ENCODE measurements at places on chromosomes 11 and 22.
A peak's percentile ranks its signal among the peaks of the same experiment; 100 is the strongest.

DNA sequence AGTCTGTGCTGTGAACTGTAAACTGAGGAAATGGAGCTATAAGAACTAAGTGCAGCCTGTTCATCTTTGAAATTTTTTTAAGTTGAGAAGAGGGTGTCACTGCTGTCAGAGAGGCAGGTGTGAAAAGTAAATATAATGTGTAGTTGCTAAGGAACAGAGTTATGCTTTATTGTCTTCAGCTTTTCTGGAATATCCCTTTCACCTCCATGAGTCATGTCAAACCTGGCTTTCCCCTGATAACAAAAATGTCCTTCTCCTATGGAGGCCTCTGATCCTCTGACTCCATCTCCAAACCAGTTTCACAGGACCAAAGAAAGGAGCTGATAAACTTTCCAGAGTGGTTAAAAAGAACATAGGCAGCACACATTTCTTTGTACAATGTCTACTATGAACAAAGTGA, 12.8 kb upstream of the MUC15 start:
- no peak for DNase-seq

DNA sequence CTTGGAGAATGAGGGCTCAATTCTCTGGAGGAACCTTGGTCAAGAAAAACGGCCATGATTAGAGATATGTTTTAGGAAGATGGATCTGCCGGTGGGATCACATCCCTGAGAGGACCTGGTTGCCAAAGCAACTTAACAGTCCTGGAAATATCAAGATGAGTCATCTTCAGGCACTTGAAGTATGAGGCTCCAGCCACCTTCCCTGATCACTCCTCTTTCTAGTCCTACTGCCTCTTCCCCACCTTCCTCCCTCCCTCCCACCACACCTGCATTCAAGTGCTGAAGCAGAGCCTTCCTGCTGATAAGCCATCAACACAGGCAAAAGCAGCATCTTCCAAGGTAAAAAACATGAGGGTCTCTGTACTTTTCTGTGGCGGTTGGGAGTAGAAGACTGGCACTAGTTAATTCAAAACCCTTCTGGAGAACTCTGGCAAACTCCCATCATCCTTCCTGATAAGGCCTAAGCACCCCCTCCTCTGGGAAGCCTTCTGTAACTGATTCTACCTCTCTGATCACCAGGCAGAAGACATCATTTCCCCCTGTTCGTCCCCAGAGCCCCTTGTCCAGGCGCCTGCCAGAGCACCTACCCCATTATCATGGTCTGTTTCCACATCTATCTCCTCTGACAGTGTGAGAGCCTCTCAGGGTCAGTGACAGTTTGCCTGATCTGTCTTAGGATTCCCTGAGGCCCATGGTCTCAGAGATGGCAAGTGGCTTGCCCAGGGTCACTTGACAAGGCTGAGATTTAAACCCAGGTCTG, 79.8 kb downstream of the CLPB start:
- no peak for DNase-seq

DNA sequence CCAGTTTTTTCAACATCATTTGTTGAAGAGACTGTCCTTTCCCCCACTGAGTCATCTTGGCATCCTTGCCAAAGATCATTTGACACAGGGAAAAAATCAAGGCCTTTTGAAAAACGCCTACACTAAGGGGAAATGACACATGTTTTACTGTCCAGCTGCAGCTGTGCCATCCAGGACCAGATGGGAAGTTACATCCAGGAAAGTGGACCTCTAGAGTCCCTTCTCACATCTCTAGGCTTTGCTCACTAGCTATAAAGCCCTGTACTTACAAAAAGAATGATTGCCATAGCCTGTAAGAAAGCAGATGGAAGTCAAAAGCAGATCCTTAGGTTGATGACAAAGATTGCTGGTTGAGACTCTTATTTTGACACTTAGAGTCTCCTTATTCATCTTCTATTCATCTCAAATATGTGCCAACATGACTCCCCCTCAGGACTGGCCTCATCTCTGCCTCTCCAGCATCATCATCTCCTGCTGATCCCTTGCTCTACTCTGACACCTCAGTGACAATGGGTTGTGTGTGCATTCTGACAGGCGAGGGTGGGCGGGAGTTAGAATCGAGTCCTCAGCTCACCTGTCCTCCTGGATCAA, 22.8 kb downstream of the OSBP2 start:
- no peak for DNase-seq

DNA sequence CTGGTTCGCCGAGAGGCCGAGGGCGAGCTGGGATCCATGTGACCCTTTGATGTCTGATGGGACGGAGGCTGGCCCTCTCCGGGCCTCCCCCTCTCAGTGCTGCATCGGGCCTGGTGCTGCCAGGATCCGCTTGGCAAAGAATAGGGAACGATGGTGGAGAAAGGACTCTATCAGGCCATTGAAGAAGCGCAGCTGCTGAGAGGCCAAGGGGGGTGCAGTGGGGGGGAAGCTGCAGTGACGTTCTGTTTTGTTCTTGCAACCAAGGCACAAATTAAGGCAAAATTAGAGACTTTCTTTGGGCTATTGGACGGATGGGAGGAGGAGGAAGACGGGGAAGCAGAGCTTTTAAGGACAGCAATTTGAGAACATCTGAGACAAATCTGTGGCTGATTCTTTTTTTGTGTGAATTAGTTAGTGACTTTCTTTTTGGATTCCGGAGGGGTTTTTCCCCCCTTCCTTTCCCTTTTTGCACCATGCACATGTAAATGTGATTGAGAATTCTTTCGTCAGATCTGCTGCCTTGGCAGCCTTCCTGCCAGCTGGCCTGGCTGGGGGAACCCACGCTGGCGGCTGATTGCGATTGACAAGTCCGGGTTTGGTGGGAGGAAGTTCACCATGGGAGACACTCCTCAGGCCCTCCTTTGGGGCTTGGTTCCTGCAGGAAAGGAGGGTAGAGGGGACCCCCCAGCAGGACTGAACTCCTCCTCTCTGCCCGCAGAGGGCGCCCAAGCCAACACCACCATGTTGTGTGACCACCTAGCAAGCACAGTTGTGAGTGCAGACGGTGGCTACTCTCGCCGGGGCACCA, 214.6 kb downstream of the NTM start:
- DNase-seq, result no peak

GRCh38 chr22:19540394-19540793, 16.2 kb upstream of the CLDN5 start:
- no peak for DNase-seq

DNA sequence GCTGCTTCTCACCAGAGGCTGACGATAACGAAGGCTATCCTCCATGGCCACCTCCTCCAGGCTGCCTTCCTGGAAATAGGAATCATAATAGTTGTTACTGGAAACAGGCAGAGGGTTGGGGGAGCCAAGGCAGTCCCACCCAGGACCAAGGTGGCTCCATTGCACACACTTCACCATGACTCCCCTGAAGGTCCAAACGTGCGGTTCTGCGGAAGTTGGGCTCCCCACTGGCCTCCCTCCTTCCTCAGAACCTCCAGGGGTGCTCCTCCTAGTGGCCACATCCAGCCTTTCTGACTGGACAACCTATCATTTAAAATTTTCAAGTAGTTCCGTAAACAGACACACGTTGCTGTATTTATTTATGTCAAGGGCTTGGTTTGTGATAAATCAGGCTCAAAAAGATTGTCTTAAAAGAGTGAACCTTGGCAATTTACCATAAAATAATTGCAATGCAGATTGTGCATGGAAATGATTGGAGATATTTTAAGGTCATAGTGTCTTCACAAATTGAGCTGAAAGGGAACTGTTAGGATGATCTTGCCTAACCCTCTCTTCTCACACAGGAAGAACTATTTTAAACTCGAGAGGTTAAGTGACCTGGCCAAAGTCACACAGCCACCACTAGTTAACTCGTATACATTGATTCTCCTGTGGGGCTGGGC, 1.4 kb upstream of the TCN2 start:
- DNase-seq, result peak; percentile 39

GRCh38 chr11:23359297-23359696, 499.0 kb upstream of the CCDC179 start:
- DNase-seq, result no peak

- DNase-seq, result no peak
These were observed 2.6 kb upstream of the NLRP10 start for GRCh38 chr11:7967826-7968225.

GRCh38 chr22:30324014-30324730, 2.6 kb downstream of the TBC1D10A start:
- peak; percentile 43 for DNase-seq

DNA sequence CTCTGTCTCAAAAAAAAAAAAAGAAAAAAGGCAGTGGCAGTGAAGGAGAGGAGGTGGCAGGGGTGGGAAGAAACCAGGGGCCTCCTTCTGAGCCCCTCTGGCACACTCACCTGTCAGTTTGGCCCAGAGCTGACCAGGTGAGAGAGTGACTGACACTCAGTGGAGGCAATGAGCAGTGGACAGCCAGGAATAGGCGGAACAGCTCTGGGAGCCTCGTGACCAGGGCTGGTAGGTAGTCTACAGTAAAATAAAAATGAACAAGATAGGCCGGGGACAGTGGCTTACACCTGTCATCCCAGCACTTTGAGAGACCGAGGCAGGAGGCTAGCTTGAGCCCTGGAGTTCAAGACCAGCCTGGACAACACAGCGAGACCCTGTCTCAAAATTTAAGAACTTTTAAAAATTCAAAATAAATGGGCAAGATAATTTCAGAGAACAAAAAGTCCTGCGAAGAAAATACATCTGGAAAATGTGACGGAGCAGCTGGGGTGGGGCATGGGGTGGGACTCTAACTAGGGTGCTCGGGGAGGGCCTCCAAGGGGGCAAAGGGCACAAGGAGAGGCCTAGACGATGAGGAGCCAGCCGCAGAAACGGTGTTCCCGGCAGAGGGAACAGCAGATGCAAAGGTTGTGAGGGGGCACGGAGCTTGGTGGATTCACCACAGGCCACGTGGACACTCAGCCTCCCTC, 3.8 kb upstream of the PDXP start:
- DNase-seq, result no peak

GRCh38 chr11:122099374-122100036, 16.5 kb downstream of the BLID start:
- no peak for DNase-seq

GRCh38 chr11:100445231-100445735, 241.8 kb upstream of the ARHGAP42 start:
- DNase-seq, result no peak

DNA sequence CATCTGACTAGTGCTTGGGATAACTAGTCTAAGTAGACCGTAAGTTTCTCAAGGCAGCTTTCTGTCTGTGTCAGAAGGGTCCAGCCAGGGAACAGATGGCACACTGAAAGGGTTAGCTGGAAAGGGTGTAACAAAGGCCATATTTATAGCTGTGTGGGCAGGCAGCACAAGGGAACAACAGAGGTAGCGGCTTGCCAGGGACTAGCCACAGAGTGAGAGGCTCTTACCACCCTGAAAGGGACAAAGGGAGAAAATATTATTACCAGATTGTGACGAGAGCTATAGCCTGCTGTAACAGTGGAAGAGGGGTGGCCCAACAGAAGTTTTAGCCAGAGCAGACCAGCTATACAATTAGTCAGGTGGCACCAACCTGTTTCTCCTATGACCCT, 129.4 kb downstream of the CCDC34 start:
- DNase-seq, result no peak

DNA sequence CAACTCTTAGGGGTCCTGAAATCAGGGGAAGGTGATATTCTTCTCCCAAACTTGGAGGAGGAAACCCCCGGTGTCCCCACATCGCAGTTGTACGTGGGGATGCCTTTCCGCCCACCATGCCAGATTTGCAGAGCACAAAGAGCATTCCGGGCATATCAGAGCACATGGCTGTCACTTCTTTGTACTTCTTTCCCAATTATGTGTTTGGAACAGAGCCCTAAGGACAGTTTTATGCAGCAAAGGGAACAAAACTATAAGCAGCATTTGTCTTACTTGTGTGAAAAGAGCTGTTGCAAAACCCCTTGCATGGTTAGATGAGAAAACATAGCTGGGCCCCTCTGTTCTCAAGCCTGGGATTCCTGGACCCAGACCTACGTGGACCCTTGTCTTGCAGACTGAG, 41.2 kb downstream of the NTM start:
- DNase-seq, result no peak

DNA sequence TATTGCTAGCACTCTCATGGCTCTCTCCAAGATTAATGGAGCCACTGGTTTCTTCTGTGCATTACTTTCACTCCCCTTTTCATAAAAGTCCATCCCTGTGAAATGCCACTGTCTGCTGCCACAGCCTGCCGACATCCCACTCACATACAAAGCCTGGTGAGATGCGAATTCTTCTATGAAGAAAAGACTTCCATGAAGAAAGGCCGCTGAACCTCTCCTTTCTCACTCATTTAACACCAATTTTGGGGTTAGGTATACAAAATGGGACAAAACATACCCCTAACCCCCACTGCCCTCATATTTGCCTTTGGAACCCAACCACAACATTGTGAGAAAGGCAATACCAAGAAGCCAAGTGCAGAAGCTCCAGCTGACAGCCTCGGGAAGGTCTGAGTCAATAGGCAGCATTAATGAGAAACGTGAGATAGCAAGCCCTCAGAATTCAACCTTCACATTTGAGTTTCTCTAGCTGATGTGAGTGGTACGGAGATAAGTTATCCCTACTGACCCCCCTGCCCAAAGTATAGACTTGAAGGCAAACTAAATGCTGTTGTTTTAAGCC, 156.4 kb downstream of the ATG16L2 start:
- DNase-seq, result no peak

DNA sequence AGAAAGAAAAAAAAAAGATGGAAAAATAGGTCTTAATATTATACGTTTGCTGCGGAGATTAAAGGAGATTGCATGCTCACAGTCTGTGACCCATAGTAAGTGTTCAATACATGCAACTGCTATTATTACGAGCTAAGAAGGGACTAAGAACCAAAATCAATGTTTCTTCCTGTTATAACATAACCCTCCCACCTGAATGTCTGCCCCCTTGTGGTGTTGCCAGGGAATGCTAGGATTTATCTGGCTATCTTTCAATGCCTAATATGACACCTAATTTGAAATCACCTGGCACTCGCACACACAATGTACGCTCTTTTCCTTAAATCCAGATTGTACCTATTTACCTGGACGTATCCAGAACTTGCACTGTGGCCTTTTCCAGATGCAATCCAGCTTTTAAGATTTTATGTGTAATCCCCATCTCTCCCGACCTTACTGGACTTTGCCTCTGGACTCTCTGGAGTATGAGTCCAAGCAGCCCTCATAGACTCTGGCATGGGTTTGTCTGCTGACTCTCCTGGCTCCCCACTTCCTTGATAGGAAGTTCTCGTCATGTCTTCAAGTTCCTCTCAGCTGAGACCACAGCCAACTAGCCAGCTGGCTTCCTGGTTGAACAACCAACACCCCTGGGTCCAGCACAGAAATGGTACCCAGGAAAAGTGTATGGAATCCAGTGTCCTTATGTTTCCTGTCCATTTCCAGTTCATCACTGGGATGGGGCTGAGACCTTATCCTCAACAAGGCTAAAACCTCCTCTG, 151.5 kb downstream of the CCDC34 start:
- DNase-seq, result no peak

DNA sequence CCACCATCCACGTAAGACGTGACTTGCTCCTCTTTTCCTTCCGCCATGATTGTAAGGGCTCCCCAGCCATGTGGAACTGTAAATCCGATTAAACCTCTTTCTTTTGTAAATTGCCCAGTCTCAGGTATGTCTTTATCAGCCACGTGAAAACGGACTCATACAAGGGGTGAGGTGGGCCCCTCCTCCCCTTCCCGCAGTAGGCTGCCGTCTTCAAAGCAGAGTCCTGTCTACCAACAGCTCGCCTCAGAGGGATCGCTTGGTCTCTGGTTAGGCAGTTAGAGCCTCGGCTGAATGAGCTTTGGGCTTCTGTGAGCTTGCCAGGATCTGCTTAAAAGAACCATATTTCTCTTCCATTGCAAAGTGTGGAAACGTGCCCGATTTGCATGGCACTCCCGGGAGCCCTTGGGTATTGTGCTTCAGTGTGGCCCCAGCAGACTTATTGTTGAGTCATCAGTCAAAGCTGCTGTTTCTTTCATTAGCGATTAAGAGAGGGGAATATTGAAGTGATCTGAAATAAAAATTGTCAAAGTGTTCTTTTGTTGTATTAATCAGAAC, 338.3 kb downstream of the TBC1D22A start:
- DNase-seq, result no peak

Measured in activated gamma-delta T cell treated with Interleukin-2 at 50 U/mL for 16 hours (primary cell).